ENCODE measurements at places on chromosomes 5 and 9.

DNA sequence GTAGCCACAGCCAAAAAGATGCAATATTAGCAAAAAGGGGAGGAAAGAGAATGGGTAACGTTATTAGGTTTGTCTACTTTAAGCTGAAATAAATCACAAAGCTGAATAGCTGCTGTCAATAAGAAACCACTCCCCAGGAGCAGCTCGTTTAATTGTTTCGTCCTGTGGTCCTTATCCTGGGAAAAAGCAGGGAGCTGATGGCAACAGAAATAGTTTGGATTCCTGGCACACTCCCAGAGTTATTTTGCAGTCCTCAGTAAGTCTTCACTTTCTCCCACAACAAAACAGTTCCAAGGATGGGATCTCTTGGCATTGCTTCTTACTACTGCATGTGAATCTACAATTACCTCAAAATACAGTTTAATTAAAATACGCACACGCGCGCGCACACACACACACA lies 28.8 kb downstream of the FRMD3 start:
- no peak for DNase-seq

- DNase-seq = no peak
Measured at GRCh38 chr5:58925627-58926540, 343.0 kb downstream of the RAB3C start.

DNA sequence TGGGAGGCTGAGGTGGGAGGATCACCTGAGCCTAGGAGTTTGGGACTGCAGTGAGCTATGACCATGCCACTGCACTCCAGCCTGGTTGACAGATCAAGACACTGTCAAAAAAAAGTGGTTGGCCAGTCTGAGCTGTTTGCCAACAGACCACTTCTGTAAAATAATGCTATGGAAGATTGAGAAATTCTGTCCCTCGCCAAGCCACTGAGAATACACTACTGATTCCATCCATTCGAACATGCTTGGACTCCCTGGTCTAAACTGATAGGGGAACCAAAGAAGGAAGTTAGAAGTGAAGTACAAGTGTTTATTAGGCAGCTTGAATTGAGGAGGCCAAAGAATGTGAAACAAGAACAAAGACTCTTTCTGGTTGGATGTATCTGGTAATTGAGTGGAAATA lies 27.2 kb downstream of the ENC1 start:
- DNase-seq = no peak

DNA sequence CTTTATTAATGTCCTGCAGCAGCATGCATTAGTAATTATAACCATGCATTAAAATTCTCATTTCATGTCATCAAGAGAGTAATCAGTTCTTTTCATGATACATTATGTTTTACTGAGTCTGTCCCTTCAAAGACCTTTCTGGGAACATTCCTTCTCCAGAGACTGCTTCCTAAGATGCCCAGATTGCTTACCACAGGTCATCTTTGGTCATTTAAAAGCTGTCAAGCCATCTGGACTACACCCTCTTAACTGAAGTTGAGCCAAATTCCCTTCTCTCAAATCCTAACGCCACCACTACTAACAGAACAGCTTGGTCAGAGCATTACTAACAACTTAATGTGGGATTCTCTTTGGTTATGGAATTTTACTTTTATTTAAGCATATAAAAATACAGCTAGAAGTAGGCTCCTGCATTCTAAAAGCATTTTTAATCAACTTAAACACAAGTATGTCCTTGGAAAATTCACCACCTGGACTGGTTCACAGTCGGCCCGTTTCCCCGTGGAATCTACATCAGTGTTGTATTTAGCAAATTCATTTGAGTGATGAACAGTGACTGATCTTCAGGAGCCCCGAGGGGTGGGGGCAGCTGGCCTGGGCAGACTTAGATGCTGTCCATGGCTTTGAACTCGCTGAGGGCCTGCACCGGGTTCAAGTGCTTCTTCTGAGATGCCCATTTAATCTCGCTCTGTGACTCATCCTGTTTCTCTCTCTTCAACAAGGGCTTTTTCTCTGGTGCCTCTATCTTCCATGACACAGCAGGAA lies 92.8 kb upstream of the CCDC112 start:
- DNase-seq = no peak

- DNase-seq = no peak
Measured at GRCh38 chr5:116404016-116404415, 170.6 kb downstream of the SEMA6A start.

DNA sequence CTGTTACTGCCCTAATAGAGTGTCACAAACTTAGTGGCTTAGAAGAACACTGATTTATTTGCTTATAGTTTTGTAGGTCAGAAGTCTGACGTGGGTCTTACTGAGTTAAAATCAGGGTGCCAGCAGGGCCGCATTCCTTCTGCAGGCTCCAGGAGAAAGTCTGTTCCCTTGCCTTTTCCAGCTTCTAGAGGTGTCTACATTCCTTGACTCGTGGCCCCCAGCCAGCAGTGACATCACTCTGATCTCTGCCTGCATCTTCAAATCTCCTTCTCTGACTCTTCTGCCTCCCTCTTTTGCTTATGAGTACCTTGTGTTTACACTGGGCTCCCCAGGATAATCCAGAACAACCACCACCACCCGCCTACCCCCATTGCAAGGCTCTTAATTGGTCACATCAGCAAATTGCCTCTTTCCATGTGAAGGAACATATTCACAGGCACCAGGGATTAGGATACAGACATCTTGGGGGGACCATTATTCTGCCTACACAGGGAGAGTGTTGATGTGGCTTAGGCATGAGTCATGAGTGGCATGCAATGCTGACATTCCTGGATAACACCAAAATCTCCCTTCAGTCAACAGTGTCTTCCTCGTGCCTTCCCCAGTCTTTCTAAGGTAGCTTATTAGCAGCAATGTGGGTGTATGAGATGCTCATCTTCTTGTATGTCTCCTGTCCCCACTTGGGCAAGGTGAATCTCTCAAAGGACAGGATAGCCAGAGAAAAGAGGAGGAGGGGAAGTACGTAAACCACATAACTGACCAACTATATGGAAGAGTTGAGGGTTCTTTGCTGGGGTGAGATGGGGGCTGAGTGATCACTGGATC lies 24.4 kb downstream of the CYFIP2 start:
- DNase-seq = no peak

GRCh38 chr5:78544561-78545201 lies 103.9 kb downstream of the LHFPL2 start:
- no peak for DNase-seq

DNA sequence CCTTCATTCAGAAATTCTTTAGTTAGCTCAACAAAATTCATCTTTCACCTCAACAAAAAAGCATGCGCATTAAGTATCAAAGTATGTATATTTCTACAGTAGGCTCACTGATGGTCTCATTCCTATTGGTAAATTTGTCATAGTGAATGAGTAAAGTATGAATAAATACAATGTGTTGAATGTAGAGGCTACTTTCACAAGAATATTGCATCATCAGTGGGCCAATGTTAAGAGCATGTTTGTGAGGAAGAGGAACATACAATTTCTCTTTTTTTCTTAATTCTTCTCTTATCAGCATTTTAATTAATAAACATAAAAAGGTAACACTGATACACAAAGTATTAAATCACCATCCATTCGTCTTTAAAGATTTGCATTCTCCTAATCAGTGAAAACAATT lies 505.1 kb downstream of the CETN3 start:
- no peak for DNase-seq

DNA sequence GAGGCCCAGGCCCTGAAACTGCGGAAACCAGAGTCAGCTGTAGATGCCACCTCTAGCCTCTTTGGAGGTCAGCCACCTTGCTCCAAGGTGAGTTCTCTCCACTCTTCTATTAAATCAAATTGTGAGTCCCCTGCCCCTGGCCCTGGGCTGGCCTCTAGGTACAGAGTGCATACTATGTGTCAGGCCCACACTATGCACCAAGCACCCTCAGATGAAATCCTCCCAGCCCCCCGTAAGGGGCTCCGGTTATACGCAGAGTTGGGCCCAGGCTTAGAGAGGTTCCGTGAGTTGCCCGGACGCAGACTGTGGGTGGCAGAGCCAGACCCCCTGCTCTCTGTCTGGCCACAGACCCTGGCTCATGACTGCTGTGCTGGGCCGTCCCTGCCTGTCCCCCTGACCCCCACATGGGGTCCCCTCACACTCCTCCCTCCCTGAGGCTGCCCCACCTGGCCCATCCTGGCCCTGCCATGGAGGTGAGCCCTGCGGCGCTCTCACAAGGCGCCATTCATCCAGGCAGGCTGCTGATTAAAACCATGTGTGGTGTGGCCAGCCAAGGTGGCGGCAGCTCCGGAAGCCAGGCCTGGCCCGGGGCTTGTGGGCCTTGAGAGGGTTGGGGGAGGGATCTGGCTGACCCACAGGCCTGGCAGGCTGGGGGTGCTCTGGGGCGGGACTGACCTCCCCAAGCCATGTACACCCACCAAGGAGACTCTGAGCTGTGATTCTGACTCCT lies 65.5 kb upstream of the SYNPO start:
- no peak for DNase-seq

- DNase-seq = no peak
Measured at GRCh38 chr5:134462047-134462575, 50.4 kb upstream of the CDKN2AIPNL start.

DNA sequence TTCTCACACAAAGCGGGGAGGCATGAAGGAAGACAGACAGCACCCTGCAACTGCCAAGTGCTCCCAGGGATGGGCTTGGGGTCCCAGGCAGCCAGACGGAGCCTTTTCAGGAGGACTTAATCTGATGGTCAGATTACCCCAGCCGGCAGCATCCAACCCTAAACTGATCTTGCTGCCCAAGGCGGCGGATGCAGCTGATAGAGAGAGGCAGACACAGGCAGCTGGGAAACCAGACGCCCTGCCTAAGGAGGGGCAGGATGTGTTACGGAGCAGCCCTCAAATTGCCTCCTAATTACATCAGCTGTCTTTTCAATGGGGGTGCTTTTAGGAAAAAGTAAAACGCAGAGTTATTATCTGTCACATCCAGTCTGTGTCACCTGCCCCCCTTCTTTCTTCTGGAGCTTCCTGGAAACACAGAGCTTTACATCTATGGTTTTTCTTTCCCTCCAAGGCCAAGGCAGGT lies 190.9 kb upstream of the PANK3 start:
- DNase-seq = no peak

GRCh38 chr5:161847941-161848391 lies at the start of gene GABRA1:
Gene GABRA1, plus strand, starts transcription at chr5:161848120. Its CDS starts 2,691 bp downstream, at chr5:161850811.
- no peak for DNase-seq

Data from vagina (tissue), 2 donors.